Gastroesophageal sphincter (tissue), 4 donors: ENCODE measurements at places on chromosomes 3 and 15. TPM values are rescaled to one million over a fixed set of nuclear protein-coding genes. Genes with fewer than 3 reads are reported as not detected.
A peak's percentile ranks its signal among the peaks of the same experiment; 100 is the strongest.

DNA sequence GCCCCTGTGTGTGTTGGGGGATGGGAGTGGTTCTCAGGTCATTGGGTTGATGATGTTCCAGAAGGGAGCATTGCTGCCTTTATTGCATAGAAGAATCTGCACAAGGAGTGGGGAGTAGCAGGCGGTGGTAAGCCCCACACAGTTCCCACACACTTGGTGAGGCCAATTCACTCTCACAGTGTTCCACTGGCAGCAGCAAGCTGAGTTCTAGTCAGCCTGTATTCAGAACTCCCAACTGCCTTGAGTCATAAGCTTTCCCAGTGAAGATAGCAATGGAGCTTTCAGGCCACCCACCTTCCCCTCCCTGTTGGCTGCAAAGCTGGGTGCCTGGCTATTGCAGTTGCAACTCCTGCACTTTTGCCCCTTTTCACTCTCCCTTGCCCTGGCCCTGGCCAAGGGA, 181.1 kb upstream of the RBMS3 start:
- no peak for ATAC-seq

FSIP1 gene
- total RNA-seq, result 2.2 TPM

DNA sequence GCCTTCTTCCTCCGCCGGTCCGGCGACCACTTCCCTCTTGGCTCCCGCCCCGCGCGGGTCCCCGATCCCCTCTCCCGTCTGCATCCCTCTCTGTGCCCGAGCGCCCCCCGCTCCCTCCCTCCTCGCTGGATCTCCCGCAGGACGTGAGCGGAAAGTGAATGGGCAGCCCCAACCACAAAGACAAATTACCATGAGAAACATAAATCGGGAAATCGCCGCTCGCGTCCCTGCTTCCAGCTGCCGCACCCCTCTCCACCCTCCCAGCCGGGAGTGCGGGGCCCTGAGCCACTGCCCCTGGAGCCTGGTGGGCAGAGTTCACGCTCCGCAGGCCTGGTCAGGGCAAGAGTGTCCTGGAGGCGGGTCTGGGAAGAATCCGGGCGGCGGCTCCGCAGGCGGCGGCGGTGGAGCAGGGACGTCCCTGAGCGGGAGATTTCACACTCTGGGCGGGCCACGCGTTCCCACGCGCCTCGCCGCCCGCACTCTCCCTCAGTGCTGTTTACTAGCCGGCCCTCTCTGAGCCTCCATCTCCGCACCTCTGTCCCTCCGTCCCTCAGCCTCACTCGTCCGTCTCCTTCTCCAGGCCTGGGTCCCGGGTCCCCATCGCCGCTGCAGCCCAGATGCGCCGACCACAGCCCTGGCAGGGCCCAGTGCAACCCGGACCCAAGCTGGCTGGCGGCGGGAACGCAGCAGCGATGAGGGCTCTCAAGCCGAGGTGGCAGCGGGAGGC, 835 bp downstream of the SEMA5B start:
- peak; percentile 55 for ATAC-seq

DNA sequence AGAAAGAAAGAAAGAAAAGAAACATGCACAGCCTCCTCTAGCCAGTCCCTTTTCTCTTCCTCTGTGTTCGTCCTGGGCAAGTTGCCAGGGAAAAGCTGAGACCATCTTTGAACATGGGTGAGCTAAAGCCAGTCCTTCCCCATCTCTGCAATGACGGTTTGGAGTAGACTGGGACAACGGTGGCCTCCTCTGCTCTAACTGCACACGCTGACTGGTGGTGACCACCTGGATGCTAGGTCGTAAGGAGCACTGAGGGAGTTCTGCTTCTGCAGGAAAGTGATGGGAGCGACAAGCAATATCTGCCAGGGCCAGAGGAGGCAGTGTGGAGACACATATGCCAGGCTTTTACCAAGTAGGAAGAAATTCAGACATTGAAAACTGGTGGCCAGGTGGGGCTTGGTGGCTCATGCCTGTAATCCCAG, 111.7 kb downstream of the NUP210 start:
- no peak for ATAC-seq

GRCh38 chr3:149603126-149604074, 54.4 kb downstream of the WWTR1 start:
- ATAC-seq, result peak; percentile 22

ZNF385D gene
- 8.1 TPM for total RNA-seq

DNA sequence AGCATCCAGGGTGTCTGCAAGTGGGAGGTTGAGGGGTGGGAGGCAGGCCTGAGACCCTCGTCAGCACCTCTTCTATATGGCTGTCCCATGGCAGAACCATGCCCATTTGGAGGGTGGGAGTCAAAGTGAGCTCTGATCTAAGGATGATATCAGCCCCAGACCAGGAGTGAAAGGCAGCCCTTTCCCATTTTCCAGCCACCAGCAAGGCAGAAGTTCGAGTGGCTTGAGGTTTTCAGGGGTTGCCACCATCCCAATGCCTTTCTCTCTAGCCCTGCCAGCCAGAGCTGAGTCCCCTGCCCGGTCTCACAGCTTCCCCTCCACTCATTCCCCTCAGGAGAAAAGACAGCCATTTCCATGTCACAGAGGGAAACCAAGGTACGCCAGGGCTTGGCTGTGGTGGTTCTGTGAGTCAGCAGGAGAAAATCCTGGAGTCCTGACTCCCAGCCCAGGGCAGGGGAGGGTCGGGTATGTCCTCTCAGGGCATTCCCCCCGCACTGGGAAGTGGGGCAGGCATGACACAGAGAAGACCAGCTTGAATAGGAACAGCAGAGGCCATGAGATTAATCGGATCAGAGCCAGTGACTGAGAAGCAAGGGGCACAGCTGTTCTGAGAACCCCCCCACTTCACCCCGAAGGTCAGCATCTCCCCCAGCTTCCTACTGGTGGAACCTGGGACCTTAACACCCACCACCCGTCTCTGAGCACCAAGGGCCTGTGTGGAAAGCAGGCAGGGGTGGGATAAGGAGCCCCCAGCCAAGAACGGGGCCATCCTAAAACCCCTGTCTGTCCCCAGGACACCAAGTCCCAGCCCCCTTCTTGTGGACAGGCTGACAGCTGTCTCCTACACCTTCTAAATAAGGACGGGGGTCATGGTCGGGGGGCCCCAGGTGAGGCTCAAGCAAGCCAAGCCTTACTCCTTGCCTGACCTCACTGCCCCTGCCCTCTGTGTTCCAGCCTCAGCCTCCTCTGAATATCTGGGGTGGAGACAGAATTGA, 965 bp upstream of the SLC38A3 start:
- no peak for ATAC-seq

DNA sequence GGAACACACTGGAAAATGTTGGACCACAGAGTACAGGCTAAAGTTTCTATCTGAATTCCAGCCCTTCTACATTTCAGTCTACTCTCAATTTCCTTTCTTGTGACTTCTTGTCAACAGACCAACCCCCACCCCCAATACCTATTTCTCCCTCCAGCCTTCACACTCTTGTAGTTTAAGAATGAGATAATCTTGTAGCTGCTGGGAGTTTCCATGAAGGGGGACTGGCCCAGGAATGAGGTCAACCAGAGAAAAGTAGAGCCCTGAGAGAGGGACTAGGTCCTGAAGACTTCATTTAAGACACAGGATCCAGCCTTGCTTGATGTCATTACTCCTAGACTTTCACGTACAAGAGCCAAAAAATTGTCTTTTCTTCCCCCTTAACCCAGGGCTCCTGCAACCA, 29.5 kb upstream of the FAM107A start:
- ATAC-seq, result no peak

PLAAT1 gene
- total RNA-seq, result 0.54 TPM

TSC22D2 gene
- 27.6 TPM for total RNA-seq

CCDC39 gene
- total RNA-seq, result not detected

GPR15 gene
- not detected for total RNA-seq

- peak; percentile 93 for ATAC-seq
Observed at GRCh38 chr3:60610441-60611112, 640.7 kb downstream of the FHIT start.

DNA sequence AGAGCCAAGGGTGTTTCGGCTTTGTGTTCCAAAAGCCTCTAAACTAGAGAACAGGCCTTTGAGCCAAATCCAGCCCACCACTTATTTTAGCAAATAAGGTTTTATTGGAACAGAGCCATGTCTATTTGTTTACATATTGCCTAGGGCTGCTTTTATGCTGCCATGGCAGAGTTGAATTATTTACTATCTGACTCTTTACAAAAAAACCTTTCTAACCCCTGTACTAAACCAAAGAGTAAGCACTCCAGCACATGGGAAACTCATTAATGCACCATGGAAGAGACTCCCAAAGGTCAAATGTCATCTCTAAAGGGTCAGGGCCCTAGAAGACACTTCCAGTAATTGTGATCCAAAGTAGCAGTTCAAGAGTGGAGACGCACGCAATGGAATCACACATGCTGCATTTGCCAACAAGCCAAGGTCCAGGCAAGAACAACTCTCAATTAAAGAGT, 22.3 kb downstream of the OSBPL10 start:
- no peak for ATAC-seq
